ENCODE measurements at places on chromosomes 2 and 18. TPM values are rescaled to one million over a fixed set of nuclear protein-coding genes. Genes with fewer than 3 reads are reported as not detected.

GRCh38 chr2:222745836-222746559 is 74.5 kb downstream of the MOGAT1 start:
- no peak for DNase-seq

EPG5 gene
- total RNA-seq, result 23.1 TPM

CNGA3 gene
- total RNA-seq, result not detected

DYNAP gene
- total RNA-seq, result not detected

ANKRD12 gene
- total RNA-seq, result 60.8 TPM

Data from activated CD8-positive, alpha-beta T cell treated with anti-CD3 and anti-CD28 coated beads, Interleukin-2, amount 10 ng/mL, durations not matched to agents 7 days and 5 days (primary cell).